Melanocyte of skin (primary cell): ENCODE measurements at places on chromosomes 3 and 15. TPM values are rescaled to one million over a fixed set of nuclear protein-coding genes. Genes with fewer than 3 reads are reported as not detected.

Gene ANKUB1
- total RNA-seq = not detected in 2 replicates

Gene TFRC
- 116 and 156 TPM in 2 replicates for total RNA-seq

Gene MORC1
- total RNA-seq = under 0.01 TPM in 2 replicates

Gene CLDN16
- under 0.01 TPM in 1 of 2 replicates, not detected in the other for total RNA-seq

Gene ACKR2
- total RNA-seq = under 0.01 and 0.93 TPM in 2 replicates
